Osteocyte (in vitro differentiated cells): ENCODE measurements at places on chromosomes 1 and 21. TPM values are rescaled to one million over a fixed set of nuclear protein-coding genes. Genes with fewer than 3 reads are reported as not detected.

DNA sequence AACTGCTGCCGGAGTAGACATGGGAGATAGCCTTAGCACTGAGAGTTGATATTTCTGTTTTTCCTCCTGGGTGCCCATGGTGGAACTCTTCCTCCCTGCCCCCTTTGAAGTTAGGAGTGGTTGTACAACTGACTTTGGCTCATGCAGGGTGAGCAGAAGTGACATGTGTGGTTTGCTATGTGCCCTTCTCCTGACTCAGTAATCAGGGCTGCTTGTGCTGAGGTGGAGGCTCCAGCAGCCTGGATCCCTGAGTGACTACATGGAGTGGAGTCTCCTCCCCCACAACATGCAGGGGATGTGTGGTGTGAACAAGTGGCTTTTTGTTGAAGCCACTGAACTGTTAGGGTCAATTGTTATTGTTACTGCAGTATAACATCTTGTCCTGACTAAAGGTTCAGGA lies 261.6 kb downstream of the CAMTA1 start:
- no peak for DNase-seq

DNA sequence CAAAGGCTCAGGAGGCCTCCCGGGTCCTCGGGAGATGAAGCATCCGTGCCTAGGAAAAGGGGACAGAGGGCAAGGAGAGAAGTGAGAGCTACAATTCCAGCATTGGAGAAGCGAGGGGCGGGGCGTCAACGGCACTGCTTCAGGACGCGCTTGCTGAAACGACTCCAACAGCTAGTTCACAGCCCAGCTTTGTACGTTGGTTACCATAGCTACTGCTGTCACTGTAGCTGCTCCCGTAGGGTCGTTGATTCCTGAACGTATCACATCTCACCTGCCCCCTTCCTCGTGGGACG lies 63.1 kb downstream of the TOR1AIP2 start:
- DNase-seq, result no peak

DNA sequence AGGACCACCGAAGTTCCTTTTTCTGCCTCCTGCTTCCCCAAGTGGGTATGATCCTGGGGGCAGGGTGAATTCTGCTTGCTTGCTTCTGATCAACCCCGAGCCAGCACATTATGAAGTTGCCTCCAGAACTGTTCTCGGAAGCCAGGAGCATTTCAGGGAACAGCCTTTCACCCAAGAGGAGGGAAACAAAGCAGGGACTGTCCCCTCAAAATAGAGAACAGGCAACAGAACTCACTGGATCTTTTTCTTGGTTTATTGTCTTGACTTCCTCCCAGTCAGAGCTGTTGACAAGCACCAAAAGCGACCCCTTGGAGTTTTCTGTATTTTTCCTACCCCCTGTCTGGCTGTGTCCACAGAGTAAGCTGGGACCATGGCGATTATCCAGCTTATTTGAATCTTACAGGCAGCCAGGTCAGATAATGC lies 258.3 kb upstream of the SGIP1 start:
- no peak for DNase-seq

DNA sequence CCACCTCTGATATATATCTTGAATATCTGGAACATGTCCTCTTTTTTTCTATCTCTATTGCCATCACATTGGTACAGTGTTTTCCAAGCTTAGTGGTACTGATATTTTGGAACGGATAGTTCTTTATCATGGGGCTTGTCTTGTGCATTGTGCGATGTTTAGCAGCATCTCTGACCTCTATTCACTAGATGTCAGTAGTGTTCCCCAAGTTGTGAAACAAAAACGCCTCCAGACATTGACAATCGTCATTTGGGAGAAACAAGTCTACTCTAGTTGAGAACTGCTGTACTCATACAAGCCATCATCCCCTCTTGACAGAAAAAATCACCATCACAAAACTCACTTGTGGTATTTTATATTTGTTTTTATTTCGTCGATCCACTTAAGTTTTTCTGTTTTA lies 79.7 kb upstream of the CHODL start:
- no peak for DNase-seq

DNA sequence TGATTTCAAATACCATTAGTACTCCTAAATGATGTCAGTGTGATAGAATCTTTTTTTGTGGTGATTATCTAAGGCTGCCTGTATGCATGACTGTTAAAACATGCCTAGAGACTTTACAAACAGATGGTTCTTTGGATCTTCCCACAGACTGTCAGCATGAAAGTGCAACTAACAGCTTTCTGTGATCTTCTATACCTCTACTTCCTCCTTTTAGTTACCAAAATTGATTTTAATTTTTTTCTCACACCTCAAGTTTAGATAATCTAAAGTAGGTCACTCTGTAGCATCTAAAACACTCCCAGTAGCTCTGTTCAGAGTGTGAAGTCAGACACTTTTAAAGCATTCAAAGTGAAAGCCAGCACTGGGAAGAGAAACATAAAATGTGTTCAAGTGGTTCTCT lies 534.5 kb downstream of the PTPRC start:
- no peak for DNase-seq

SAMD13 gene
- 0.81 and 0.99 TPM in 2 replicates for total RNA-seq

CELA2A gene
- total RNA-seq, result not detected in 2 replicates

C2CD4D gene
- total RNA-seq, result not detected in 2 replicates
